ENCODE measurements at places on chromosomes 4 and X.

DNA sequence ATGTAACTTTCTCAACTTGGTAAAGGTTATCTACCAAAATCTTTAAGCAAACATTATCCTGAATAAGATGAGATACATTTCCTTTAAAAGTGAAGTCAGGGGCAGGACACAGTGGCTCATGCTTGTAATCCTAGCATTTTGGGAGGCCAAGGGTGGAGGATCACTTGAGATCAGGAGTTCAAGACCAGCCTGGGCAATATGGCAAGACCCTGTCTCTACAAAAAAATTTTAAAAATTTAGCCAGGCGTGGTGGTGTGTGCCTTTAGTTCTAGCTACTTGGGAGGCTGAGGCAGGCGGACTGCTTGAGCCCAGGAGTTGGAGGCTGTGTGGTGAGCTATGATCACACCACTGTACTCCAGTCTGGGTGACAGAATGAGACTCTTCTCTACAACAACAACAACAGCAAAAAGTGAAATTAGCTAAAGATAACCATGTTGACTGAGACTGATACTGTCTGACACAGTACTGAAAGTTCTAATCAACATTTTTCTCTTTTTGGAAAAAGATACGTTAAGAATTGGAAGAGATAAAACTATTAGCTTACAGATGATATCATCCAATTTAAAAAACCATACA lies 4.9 kb downstream of the DCAF16 start:
- DNase-seq, result no peak

- no peak for DNase-seq
These were observed 2.6 kb upstream of the STK32B start for GRCh38 chr4:5048721-5049120.

DNA sequence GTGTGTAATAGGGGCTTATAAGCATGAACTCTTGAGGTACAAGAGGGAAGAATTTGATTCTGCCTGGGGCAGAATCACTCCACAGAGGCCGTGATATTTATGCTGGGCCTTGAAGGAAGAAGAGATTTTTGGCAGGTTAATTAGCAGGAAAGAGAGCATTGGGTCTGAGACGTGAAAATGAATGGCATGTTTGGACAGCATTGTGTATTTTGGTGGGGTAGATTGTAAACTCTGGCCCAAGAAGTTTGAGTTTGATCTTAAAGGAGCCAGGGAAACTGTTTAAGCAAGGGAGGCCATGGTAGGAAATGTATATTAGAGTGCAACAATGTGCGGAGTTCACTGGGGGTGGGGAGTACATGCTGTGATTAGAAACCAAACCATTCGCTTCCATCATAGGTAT lies 62.4 kb downstream of the NPNT start:
- DNase-seq, result no peak

- DNase-seq, result no peak
These were observed 21.2 kb downstream of the PPAT start for GRCh38 chr4:56414135-56414670.

GRCh38 chrX:100648458-100649417 lies 4.7 kb downstream of the SRPX2 start:
- no peak for DNase-seq

- no peak for DNase-seq
These were observed 110.2 kb upstream of the PRPS2 start for GRCh38 chrX:12681047-12681446.
